ENCODE measurements at places on chromosomes 6 and 20.

GRCh38 chr6:4316867-4317400, 181.6 kb upstream of the ECI2 start:
- DNase-seq: peak; percentile 4

DNA sequence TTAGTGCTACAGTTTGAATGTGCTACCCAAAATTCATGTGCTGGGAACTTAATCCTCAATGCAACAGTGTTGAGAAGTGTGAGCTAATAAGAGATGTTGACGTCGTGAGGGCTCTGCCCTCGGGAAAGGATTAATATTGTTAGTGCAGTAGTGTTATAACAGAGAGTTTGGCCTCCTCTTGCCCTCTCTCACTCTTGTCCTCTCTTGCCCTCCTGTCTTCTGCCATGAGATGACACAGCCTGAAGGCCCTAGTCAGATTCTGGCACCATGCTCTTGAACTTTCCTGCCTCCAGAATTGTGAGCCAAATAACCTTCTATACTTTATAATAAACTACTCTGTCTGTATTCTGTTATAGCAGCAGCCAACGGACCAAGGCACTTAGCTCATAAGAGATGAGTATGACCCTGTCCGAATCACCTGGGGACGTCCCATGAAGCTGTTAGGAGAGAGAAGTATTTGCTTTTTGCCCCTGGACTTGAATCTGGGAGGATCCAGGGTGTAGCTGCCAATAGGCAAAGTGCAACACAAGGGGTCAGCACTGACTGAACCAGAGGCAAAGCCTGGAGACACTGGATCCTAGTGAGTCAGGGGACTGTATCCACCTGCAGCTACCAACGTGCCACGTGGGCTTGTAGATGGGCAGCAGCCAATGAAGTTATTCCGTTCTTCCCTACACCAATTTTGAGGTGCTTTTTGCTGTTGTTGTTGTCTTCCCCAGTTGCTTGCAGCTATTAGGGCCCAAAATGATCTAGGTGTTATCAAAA, 233.7 kb downstream of the THBS2 start:
- no peak for DNase-seq

DNA sequence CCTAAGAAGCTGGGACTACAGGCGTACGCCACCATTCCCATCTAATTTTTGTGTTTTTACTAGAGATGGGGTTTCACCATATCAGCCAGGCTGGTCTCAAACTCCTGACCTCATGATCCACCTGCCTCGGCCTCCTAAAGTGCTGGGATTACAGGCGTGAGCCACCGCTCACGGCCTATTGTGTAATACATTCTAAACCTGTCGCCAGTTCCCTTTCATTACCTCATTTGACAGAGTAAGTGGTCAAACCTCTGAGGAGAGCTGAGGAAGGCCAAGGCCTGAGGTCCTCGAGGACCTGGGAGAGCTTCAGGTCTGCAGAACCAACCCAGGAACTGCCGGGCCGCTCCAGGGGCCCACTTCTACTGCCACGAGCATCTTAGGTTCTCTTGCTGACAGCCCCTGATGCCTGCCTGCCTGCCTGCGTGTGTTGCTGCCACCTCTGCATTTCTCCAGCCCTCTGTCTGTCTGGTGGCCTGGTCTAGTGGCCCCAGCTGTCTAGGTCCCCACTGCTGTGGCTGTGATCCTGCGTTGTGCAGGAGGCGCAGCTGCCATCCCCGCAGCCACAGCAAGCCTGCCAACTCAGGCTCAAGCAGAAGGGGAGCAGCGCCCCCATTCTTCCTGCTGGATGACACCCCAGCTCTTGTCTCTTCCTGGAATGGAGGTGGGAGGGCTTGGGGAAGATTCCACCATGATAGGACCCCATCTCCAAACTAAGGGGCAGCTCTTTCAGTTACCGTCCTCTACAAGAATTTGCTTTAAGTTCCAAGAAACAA, 45.3 kb downstream of the PRR18 start:
- DNase-seq: no peak

DNA sequence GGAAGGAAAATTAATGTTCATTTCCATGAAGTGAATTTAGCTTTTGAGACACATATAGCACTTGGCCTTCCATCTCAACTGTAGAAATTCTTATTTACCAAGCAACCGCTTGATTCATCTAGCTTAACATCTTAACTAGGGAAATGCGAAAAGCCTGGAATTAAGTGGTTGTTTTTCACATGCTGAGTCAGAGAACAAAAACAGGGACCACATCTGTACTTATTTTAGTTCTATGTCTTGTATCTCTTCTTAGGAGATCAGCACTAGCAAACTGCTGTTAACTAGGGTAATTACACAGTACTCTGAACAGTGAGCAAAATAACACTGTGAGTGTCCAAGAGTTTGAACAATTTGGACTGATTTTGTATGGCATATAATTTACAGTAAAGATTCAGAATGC, 590.9 kb upstream of the NRSN1 start:
- no peak for DNase-seq

DNA sequence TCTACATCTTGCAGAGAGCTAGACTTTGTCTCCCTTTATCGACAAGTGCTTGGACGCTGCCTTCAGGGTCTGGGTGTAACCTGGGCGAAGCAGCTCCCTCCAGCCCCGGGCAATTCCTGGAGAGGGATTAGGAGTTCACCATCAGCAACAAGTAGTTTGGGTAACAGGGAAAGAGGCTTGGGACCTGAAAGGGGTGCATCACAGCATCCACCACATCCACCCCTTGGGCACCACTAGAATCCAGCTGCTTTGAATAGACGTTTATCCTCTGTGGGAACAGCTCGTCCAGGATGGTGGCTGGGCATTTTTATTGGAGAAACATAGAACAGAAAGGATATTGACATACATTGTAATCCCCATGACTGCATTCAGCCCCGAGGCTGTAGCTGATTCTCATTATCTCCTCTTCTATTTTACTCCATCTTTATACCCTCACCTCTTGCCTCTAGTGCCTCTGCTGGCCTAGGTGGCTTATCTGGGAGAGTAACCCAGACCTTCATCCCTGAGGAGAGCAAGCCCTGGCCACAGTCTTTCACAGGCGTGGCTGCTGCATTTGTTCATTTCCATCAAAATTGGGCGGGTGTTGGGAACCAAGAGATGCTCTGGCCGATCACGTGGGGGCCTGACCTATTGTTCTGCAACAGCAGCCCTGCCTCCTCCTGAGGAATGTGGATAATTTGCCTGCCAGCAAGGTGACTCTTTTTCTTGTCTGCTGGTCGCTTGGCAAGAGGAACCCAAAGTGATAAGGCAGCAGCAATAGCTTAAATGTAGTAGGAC, 109.2 kb upstream of the RALGAPA2 start:
- DNase-seq: no peak

GRCh38 chr6:90610301-90610750, 23.5 kb upstream of the MAP3K7 start:
- no peak for DNase-seq

- no peak for DNase-seq
These were observed 68.4 kb downstream of the PCSK2 start for GRCh38 chr20:17295151-17295726.

DNA sequence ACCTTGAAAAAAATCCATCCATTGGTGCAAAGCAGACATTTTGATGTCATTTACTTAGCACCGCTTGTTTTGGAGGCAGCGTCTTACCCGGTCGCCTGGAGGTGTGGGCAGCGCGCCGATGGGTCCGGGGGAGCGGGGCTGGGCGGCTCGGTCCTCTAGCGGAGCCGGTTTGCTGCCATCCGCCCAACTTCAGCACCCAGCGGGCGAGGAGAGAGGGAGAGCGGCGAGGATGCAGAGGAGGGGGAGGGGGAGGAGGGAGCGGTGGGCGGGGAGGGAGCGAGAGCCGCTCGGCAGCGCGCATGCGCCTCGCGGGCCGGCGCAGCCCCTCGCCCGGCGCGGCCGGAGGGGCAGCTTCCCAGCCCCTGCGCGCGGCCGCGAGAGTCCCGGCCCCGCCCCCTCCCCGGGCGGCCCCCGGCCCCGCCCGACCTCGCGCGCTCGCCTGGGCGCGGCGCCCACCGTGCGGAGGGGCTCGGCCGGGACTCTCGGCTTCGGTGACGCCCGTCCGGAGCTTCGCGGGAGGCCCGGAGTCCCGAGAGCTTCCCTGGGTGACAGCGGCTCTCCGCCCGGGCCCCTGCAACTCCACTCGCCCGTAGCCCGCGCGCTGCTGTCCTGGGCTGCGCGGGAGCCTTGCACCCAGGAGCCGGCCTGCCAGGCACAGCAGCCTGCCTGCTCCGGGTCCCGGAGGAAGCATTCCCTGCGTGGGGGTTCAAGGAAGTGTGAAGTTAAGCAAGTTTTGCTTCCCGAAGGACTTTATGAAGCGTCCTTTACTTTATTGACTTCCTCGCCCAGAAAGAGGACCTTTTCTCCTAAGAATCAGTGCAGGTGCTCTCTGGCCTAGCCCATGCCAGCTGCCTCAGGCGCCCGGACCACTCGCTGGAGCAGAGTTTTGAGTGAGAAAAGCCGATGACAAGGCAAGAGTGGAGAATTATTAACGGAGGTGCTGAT, at the start of gene RGS17:
RGS17 (minus strand) TSS at position 246 of the 945 bp plus-strand sequence. CDS start 87,264 bp downstream, outside the sequence.
- peak; percentile 50 for DNase-seq

- no peak for DNase-seq
These were observed 83.8 kb upstream of the TOX2 start for GRCh38 chr20:43830883-43831282.

- no peak for DNase-seq
These were observed 740.7 kb downstream of the DHX35 start for GRCh38 chr20:39702701-39703349.

DNA sequence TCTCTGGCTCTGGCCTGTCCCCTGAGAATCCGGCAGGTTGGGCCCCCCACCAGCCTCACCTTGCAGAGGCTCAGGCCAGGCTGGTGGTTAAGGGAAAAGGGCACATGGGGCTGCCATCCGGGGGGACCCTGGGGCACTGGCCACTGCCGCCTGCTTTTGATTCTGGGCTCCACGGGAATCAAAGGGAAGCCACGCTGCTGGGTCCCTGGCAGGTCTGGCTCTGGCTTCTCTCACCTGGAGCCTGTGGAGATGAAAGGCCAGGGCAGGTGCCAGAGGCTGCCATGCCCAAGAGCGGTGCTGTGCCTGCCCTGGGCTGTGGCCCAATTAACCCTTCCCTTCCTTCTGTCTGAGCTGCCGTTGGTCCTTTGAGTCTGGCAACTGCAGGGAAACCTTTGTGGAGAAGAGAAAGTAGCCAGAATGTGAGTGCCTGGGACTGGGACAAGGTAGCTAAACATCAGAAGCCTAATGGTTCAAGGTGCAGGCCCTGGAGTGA, 9.4 kb upstream of the CDH22 start:
- no peak for DNase-seq

DNA sequence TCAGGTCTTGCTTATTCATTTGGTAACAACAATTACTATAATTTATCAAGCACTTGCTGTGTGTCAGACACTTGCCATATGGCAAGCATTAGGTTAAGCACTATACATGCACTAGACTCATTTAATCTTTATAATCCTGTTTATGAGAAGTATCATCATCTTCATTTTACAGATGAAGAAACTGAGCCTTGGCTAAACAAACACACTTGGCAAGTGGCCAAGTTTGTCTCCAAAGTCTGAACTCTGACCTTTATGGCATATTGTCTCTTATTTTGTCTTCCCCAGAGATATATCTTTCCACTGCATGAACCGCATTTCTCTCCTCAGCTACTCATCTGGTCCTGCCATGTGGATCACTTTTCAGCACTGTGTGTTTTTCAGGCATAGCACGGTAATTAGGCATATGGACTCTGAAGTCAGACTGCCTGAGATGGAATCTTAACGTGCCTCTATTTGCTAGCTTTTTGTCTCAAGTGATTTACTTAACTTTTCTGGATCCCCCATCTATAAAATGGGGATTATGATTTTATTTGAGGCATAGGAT, 4.7 kb downstream of the ADGRF5 start:
- DNase-seq: no peak

DNA sequence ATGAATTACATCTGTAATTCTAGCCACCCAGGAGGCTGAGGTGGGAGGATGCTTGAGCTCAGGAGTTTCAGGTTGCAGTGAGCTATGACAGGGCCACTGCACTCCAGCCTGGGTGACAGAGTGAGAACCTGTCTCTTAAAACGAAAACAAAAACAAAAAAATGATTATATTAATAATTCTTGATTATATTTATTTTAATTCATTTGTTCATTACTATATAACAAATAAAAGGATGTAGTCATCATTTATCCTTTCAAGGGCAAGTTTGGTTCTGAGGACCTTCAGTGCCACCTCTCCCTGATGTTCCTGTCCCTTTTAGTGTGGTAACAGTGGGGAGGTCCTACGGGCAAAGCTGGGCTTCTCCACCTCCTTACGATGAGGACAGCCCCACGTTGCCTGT, 167.1 kb upstream of the SCGN start:
- no peak for DNase-seq

- peak; percentile 8 for DNase-seq
These were observed 121.1 kb upstream of the SLC35B3 start for GRCh38 chr6:8556370-8557013.

- DNase-seq: peak; percentile 26
These were observed 72.9 kb upstream of the DTNBP1 start for GRCh38 chr6:15735567-15736265.

DNA sequence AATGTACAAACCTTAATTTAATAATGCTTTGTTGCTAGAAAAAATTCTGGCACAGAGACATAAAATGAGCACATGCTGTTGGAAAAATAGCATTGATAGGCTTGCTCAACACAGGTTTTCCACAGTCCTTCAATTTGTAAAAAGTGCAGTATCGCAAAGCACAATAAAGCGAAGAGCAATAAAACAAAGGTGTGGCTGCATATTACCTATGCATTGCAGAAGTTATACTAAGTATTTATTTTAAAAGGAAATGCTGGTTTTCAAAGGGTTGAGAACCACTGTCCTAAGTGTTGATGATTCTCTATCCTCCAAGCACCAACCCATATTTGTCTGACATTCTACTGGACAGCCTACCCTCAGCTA, 54.1 kb upstream of the CAP2 start:
- DNase-seq: no peak

DNA sequence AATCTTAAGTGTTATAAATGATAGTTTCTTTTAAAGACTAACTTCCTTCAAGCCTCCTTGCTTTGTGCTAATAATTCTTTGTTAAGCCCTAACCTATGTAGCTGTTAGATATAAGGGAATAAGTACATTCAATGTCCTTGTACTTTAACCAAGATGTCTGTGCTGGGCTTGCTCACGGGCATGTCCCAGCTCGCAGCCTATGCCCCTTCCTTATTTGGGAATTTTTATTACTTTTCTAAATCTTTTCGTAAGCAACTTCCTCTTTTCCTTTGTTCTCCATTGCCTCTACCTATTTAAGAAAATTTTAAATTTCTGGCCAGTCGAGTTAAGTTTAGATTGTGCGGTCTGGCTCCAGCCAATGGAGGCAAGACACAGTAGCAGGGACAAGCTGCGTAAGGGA, 26.0 kb upstream of the CDK19 start:
- no peak for DNase-seq

Measured in NCI-H510A (cell line).